ENCODE measurements at places on chromosomes 2 and 18.

DNA sequence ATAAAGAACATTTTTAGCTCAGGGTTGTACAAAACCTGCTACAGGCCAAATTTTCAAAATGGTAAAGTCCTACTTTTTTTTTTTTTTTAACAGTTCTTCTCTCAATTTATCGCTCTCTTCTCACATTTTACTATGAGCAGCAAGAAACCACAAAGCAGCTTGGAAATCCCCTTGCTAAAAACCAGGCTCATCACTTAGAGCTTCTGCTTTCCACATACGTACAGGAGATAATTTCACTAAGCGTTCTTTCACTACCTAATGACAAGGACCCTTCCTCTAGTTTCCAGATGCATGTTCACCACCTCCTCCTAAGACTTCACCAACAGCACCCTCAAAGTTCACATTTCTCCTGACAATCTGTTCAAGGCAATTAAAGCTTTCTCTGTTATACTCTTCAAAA, 294.9 kb upstream of the CYRIA start:
- no peak for DNase-seq

DNA sequence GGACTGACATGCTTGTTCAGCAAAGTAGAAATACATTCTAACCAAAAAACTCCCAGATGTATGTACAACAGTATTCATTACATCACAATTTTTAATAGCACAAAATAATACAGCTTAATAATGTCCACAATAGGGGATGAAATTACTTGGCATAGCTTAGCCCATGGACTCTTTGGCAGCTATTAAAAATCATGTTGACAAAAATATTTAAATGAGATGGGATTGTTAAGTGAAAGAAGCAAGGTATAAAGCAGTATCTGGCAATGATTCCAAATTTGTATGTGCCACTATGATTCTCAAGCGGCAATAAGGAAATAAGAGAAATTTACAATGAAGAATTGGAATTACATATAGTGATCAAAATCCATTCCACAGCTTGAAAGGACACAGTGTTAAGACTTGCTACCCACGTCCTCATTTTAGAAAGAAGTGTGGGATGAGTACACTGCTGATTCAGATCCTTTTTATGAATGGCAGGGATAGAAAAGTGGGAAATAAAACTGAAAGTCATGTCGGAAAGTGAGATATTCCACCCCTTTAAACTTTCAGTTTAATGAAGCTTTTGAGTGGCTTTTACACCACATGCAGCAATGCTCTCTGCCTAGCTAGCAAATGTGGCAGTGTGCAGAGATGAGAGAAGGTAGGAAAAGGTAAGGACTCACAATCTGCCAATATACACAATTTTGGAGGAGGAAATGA, 2.4 kb downstream of the GAREM1 start:
- no peak for DNase-seq

- no peak for DNase-seq
Observed at GRCh38 chr18:22043837-22044236, 125.6 kb upstream of the GATA6 start.

- DNase-seq = no peak
Observed at GRCh38 chr18:21513292-21513691, 87.2 kb downstream of the ESCO1 start.

DNA sequence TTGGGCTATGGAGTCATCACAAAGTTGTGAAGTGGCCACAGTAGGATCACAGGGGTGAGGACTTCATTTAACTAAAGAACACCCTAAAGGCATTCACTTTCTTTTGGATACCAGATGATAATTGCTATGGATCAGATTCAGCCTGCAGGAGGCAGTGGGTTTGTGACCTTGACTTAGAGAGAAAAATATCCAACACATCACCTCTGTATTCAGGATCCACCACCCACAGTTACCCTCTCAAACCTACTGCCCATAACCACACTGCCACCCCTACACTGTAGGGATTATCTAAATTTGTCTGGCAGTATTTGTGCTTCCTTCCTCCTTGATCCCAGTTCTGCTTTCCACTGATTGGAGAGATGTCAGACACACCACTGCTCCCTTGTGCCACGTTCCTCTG, 269.4 kb downstream of the MYCN start:
- no peak for DNase-seq

DNA sequence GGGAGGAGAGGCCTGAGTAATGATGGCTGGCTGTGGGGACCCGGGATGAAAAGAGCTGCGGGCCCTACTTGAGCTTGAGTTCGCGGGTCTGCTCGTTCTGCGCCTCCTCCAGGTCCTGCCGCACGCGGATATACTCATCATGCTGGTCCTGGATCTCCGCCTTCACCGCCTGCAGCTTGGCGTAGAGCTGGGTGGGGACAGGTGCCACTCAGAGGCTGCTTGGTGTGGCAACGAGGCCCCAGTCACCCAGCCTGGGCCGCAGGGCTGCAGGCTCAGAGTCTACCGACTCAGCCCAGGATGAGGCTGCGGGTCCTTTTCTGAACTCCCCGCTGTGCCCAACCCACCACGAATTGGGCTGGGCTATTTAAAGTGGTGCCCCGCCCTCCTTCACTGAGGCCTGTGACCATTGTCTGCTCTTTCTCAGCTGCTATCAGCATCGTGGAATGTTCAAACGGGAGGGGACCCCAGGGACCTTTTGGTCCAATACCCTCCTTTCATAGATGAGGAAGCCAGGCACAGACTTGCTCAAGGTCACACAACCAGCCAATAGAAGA, 28.0 kb downstream of the KIF3C start:
- DNase-seq = no peak

DNA sequence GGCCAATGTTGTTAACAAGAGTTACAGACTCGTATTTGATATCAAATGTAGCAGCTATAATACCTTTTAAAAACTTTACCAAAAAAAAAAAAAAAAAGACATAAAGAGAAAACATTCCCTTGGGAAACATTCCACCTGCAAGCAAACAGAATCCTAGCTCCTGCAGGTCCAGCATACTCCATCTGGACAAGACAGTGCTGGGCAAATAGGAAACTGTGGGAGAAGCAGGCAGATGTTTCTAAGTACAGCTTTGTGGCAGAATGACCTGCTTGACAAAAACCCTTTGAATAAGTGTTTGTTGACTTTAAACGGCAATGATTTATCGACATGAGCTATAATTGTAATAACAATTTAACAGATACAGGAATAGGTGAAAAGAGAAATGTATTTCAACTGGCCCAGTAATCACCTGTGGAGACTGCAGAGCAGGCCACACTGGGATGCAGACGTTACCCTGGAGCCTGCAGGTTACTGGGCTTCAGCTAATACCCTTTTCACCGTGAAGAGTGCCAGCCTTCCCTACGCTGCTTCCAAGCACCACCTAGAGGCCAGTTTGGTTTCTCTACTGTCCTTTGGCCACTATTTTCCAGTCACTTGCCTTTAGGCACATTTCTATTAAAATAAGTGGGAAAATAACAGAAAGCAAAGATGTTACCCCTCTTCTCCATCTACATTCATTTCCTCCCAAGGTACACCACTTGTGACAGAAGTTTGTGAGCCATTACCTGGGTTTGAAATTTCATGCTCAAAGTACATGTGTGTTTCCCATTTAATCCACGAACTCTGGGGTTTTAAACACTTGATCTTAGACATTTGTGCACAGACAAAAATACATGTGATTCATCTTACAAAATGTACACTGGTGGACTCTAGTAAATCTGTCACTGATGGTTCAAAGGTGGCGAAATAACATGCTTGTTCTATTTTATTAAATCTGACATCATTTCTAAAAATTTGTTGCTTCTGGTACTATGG, 96.9 kb upstream of the ZNF397 start:
- peak; percentile 26 for DNase-seq

GRCh38 chr18:49321797-49322461, 138.5 kb downstream of the DYM start:
- no peak for DNase-seq

DNA sequence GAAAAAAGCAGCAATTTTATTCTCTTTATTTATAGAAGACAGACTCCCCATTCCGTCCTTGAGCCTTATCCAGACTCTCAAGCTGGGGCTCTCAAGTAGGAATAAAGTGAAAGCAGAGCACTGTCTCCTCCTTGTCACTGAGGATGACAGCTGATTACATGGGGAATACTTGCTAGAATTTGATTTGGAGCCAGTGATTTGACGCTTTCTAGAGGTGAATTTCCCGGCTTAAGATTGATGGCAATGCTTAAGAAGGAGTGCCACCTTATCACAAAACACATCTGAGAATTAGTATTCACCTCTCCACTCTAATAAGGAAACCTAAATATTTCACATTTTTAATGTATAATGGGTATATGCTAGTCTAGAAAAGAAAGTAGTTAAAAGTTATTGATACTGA, 135.4 kb upstream of the SLC39A10 start:
- no peak for DNase-seq

DNA sequence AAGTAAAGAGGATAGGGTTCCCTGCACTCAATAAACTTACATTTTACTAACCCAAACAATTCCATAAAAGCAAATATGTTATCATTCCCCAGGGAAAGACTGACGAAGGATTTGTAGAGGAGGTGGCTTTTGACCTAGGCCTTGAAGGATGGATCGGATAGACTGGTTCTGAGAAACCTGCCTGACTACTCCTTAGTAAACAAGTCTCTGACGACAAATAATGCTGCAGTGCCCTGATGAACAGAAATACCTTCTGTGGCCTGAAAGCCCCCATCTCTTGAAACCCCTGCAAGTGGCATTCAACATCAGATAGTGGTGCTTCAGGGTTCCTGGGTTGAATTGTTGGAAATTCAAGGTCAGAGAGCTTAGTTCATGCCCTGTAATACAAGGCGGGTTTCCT, 19.2 kb downstream of the PRKCE start:
- DNase-seq = no peak

- no peak for DNase-seq
Observed at GRCh38 chr2:220168891-220169546, 541.6 kb downstream of the SLC4A3 start.

DNA sequence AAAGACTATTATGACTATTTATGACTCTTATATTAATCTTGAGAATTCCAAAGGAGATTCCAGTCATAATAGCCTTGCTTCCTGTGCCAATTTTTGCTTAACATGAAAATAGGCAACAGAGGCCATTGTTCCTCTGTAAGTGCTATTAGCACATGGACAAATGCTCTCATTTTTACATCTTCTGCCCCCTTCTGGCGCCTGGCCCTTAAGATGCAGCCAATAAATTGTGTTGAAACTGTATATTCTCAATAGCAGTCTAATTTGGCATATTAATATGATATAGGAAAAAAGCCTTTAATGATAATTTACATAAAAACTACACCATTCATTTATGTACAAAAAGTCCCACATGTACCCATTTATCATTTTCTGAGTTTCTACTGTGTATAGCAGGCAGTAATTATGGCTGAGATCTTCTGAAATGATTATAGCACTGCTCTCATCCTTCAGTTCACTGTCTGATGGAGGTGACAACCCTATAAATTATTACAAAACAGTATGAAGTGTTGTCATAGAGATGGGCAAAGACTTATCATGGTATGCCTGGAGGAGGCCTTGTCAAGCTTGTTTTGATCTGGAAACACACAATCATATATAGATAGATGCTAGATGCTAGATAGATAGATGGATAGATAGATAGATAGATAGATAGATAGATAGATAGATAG, 613.3 kb downstream of the TSN start:
- DNase-seq = no peak

DNA sequence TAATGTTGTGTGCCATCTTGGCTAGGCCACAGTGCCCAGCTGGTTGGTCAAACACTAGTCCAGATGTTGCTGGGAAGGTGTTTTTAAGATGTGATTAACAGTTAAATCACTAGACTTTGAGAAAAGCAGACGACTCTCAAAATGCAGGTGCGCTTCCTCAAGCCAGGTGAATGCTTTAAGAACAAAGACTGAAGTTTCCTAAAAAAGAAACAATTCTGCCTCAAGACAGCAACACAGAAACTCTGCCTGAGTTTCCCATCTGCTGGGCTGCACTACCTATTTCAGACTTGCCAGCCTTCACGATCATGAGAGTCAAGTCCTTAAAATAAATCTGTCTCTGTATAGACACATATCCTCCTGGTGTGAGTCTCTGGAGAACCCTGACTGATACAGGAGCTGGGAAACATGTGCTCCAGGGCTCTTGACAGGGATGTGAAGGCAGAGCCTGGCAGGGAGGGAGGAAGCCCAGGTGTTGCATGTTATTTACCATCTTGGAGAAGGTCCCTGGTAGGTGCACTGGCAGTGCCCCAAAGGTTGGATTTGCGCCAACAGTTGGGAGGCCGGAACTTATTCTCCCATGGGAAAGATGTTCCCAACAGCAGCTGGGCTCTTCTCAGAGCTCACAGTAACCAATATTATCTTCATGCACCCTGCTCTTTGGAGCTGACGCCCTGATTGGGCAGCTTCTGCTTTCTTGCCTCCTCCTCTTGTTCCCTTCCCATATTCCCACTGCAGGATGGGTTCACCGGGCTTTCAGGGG, 43.9 kb downstream of the ST6GAL2 start:
- no peak for DNase-seq

- DNase-seq = no peak
Observed at GRCh38 chr2:156379071-156379470, 46.5 kb upstream of the NR4A2 start.
